Cardiac septum (tissue), 1 donor: ENCODE measurements at places on chromosomes 11 and 22. TPM values are rescaled to one million over a fixed set of nuclear protein-coding genes. Genes with fewer than 3 reads are reported as not detected.

SCARF2 gene
- 5.2 TPM for total RNA-seq

IGF2 gene
- total RNA-seq: 87.7 TPM

DTX4 gene
- 1.5 TPM for total RNA-seq

CEP126 gene
- total RNA-seq: 1.5 TPM

RASGRP2 gene
- total RNA-seq: 30.8 TPM

C1QTNF4 gene
- total RNA-seq: 0.51 TPM

FIBIN gene
- 15.4 TPM for total RNA-seq

IGSF9B gene
- 85.3 TPM for total RNA-seq

GRCh38 chr22:26442086-26442756 is 13.2 kb downstream of the ASPHD2 start:
- DNase-seq: no peak

DNA sequence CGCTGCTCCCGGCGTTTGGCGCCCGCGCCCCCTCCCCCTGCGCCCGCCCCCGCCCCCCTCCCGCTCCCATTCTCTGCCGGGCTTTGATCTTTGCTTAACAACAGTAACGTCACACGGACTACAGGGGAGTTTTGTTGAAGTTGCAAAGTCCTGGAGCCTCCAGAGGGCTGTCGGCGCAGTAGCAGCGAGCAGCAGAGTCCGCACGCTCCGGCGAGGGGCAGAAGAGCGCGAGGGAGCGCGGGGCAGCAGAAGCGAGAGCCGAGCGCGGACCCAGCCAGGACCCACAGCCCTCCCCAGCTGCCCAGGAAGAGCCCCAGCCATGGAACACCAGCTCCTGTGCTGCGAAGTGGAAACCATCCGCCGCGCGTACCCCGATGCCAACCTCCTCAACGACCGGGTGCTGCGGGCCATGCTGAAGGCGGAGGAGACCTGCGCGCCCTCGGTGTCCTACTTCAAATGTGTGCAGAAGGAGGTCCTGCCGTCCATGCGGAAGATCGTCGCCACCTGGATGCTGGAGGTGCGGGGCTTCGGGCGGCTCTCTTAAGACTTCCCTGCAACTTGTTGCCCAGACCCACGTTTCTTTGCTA is at the start of gene CCND1:
Gene CCND1 (plus strand): TSS at position 162 of the 587 bp plus-strand sequence. CDS start 158 bp downstream, at position 320.
- peak; percentile 84 for DNase-seq

GRCh38 chr11:94332814-94333213 is 28.4 kb downstream of the IZUMO1R start:
- no peak for DNase-seq

GRCh38 chr11:41039592-41039991 is 419.9 kb downstream of the LRRC4C start:
- no peak for DNase-seq

DNA sequence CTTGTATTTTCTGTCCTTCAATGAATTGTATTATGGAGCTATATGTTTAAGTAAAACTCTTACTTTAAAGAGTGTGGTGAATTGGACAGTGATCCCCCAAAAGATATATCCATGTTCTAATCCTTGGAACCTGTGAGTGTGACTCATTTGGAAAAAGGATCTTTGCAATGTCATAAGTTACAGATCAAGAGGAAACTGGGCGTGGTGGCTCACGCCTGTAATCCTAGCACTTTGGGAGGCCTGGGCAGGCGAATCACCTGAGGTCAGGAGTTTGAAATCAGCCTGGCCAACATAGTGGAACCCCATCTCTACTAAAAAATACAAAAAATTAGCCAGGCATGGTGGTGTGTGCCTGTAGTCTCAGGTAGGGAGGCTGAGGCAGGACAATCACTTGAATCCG is 36.7 kb downstream of the ELF5 start:
- no peak for DNase-seq

- DNase-seq: no peak
These were observed 1251.2 kb downstream of the BRD1 start for GRCh38 chr22:48576333-48577013.

DNA sequence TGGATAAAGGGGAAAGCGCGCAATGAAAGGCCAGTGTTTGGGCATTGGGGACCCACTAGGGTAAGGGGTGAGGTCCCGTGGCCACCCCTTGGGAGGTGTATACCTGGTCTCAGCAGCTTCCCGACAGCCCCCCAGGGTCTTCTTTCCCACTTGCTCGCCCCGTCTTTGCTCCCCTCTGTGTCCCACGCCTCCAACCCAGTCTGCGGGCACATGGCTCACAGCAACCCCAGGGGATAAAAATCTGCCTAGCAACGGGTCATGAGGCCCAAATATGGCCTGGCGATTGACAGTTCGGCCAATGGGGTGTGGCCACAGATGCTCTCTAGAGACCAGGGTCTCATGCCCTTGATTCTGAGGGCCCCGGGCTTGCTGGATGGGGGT is 41.6 kb downstream of the AHNAK start:
- DNase-seq: no peak

GRCh38 chr11:71282581-71283351 is 30.4 kb upstream of the SHANK2 start:
- no peak for DNase-seq

DNA sequence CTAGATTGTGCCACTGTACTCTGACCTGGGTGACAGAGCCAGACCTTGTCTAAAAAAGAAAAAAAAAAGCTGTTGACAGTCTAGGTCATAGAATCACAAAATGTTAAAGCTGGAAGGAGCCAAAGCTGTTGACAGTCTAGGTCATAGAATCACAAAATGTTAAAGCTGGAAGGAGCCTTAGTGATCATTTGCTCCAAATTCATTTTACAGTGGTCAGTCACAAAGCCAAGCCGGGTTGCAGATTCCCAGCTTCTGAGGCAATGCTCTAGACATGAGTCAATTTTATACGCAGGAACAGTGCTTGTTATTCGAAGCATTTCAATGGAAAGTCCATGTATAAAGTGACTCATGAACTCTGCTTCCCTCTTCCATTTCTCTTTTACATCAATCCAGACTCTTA is 47.4 kb downstream of the SYT13 start:
- no peak for DNase-seq

DNA sequence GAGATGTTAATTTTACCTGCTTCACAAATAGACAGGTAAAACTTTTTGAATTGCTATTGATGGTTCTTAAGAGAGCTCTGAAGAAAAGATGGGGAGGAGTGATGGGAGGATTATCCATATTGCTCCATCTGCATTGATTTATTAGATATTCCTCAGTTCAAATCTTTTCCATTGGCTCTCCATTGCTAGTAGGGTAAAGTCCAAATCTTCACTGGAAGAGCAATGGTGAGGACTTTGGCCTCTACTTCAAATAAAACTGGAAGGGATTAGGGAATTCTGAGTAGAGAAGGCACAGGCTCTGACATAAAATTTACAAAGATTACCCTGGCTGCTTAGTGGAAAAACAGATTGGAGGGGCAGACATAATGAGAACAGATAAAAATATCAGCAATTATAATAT is 1024.1 kb downstream of the LRRC4C start:
- DNase-seq: no peak

GRCh38 chr22:23393721-23394320 is 186.3 kb downstream of the IGLL1 start:
- DNase-seq: peak; percentile 66

GRCh38 chr11:124799348-124800225 is 619 bp downstream of the MSANTD2 start:
- DNase-seq: no peak

DNA sequence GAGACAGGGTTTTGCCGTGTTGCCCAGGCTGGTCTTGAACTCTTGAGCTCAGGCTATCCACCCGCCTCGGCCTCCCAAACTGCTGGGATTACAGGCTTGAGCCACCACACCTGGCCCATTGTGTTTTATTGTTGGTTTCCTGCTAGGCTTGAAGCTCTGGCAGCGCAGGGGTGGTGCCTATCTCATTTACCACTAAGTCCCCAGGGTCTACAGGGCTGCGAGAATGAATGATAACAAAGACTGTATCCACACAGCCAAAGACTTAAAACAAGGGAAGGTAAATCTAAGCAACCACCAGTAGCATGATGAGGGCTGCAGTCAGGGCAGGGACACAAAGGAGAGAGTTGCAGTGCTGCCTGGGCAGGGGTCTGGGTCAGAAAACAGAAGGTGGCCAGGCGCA is 37.3 kb upstream of the XBP1 start:
- DNase-seq: no peak

DNA sequence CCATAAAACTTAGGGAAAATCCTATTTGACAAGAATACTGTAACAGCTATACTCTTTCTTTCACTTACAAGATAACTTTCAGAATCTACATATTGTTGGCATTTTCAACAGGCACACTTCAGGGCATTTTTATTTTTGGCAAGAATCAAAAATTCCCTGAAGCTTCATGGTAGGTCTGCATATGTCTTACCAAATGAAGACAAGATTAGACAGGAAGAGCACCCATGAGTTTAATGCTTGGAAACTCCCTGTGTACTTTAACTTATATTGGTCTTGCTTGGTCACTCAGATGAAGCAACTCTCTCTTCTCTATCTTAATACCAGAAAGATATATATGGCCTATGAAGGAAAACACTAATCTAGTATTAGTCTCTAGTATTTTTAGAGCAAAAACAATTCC is 137.7 kb downstream of the ATG16L2 start:
- no peak for DNase-seq

DNA sequence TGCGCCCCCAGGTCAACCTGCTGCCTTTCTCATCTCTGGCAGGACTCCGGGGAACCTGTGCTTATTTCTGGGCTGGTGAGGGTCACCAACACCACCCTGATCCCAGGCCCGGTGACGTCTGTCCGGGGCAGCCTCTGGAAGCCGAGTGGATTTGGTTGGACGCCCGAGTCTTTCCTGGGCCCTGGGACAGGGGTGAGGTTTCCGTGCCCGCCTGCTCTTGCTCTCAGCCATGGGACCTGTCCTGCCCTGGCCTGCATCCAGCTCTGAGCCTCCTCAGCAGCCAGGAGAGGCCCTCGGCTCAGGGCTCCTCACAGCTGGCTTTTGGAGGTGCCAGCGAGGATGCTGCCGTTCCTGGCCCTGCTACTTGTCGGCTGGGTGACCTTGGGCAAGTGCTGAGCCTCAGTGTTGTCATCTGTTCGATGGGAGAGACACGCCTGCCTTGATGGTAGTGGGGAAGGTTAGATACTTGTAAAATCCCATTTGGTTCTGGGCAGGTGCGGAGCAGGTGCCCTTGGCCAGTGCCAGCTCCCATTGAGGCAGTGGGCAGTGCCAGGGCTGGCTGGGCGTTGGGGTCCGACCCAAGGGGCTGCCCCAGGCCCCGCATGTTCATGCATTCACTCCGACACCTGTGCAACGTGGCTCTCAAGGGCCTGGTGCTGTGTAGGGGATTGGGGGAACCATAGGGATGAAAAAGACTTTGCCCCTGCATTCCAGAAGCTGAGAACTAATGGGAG is 58.9 kb upstream of the THY1 start:
- DNase-seq: peak; percentile 72

DNA sequence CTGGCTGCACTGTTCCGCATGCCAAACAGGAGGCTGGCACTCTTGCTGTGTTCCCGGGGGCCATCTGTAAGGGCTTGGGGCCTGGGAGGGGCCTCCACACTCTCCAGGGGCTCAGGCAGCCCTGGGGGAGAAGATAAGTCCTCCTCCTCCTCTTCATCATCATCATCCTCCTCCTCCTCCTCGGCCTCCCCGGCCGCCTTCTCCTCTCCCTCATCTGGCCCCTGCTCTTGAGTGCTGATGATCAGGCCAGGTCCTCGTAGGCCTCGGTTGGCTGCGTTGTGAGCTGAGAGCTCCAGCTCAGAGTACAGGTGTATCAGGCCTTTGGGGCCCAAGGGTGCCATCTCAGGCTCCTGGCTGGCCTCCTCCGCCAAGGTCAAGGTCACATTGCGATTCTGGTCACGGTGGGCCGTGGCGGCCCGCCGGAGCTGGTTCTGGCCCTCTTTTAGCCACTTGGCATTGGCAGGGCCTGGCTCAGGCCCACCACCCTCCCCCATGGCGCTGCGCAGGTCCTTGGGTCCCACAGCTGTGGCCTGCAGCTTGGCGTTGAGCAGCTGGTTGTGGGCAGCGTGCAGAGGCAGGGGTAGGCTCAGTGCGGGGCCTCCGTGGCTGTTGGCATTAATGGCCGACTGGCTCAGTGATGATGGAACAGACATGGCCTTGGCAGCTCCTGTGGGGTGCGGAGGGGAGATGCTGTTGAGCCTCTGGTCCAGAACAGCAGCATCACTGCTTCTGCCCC is 8.0 kb downstream of the APBB1 start:
- DNase-seq: no peak

- no peak for DNase-seq
These were observed 7.6 kb downstream of the VPS37C start for GRCh38 chr11:61153593-61154095.

- no peak for DNase-seq
These were observed 21.8 kb upstream of the ATXN10 start for GRCh38 chr22:45649809-45650208.

GRCh38 chr11:105389952-105390351 is 219.9 kb upstream of the GRIA4 start:
- DNase-seq: no peak

DNA sequence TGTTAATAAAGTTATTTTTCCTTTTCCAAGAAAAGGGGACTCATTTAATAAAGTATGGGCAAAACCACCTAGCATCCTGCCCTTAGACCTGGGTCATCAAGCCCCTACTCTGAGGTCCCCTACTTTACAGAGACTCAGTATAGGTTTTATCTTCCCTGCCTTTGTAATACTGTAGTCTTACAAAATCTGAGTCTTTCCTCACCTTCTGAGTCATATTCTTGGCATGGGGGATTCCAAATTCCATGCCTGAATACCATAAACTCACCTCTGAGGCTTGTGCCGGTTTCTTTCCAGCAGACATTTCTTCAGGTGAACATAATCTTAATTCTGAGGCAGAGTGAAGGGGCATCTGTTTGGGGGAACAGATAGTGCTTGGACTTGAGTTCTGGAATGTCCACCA is 282.5 kb downstream of the KCNA4 start:
- no peak for DNase-seq

DNA sequence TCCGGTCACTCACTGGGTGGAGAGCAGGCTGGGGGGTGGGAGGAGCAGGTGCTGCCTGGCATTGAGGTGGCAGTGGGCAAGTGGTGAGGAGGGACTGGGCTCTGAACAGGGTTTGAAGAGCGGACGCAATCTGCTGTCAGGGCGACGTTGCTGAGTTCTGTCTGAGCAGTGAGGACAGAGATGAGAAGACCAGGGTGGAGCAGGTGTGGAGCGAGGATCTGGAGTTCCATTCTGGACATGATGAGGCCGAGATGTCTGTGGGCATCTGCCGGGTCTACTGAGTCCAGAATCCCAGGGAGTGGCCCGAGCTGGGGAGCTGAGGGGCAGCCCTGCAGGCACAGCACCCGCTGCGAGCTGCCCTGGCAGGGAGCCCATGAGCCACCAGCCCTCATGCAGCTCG is 2.2 kb upstream of the MOV10L1 start:
- peak; percentile 39 for DNase-seq

GRCh38 chr22:46613606-46614021 is 6.6 kb upstream of the GRAMD4 start:
- no peak for DNase-seq
